ENCODE measurements at places on chromosomes 6 and 20.

GRCh38 chr20:47984437-47984836, 199.2 kb upstream of the SULF2 start:
- no peak for DNase-seq

GRCh38 chr20:48957533-48957932, 36.0 kb downstream of the ARFGEF2 start:
- DNase-seq: no peak

DNA sequence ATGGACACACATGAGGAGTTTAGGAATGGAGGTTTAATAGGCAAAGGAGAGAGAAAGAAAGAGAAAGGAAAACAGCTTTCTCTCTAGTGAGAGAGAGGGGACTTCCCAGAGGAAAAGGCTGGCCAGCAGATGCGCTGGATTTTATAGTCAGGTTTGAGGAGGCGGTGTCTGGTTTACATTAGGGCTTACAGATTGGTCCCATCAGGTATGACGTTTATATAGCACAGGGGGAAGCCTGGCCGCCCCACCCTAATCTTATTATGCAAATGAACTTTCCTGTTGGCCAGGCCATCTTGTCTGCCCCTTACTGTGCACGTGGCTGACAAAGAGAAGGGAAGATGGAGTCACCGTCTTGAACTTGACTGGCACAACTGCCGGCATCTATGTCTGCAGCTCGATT, 86.6 kb upstream of the QKI start:
- peak; percentile 63 for DNase-seq

- no peak for DNase-seq
Observed at GRCh38 chr20:64265201-64265600, 9.7 kb downstream of the PCMTD2 start.

DNA sequence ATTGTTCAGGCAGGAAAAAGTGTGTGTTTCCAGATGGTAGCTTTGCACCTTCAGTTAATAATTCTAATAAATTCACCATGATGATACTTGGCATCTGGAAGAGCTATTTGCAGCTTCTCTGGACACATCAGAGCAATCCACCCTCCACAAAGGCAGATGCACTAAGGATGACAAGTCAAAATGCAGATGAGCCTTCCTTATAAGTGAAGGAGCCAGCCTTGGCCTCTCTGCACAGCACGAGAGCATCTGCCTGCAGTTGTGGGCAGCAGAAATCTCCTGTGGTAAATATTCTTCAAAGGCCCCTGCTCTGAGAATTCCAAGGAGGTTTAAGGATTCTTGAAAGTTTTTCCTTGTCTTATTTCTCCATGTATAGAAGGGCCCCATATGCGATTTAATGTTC, 6.9 kb upstream of the POM121L2 start:
- DNase-seq: no peak

DNA sequence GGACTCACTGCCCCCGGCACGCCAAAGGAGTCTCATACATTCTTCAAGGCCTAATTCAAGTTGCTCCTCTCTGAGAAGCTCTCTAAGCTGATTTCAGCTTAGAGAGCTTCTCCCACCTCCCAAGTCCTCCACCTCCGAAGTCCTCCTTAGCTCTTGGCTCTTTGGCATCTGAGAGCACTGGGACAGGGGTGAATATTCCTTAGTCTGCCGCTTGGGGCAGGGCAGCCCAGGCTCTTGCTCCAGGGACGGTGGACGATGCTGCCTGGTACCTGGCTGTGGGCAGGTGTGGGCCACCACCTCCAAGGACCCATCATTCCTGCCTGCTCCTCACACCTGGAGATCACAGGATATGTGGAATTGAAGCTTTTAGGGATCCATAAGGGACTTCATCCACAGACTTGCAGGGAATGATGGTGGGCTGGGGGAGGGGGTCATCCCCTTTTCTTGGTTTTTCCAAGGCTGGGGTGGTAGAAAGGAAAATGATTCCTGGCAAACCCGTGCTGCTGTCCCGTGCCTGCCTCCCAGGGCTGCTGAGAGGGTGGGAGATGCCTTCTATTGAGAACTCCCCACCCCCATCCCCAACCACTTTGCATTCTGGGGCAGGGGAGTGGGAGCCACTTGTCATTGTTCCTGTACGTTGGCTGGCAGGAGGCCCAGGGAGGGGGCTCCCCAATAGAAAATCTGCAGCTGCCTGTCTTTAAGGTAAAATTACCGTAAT, 57.4 kb downstream of the ARHGAP40 start:
- DNase-seq: no peak

- DNase-seq: no peak
Observed at GRCh38 chr6:45423824-45424450, 46.2 kb upstream of the SUPT3H start.

DNA sequence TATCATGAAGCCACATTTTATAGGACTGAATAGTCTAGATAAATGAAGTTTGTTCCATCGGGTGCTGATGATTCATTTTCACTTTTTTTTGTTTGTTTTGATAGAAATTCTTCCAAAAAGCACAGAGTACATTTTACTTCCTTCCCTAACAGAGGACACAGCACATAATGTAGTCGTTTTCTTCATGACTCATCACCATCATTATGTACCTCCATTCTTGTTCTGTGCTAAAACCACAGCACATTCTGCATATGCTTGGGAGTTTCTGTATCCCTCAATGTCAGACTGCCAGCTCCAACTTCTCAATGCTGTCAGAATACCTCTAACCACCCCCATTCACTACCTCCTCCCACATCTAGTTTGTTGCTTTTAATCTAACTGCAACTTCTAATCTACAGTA, 1004.9 kb upstream of the ADGRB3 start:
- peak; percentile 93 for DNase-seq

- peak; percentile 67 for DNase-seq
Observed at GRCh38 chr6:8131265-8131897, 29.0 kb upstream of the EEF1E1 start.

DNA sequence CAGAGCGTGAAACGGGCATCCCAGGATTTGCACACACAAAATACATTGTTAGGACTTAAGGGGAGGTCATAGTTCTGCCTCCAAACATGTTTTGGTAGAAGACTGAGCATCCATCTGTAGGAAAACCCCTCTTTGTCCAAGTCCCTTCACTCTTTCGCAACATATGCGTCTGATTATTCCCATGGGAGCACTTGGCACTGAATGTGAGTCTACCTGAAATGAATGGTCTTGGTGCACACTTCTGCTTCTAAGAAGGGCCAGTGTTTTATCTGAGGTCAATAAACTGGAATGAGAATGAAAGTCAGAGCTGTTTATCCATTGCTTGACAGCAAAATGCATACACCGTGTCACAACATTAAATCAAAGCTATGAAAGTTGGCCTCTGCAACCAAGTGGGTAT, 33.0 kb downstream of the GJA10 start:
- DNase-seq: no peak

- DNase-seq: no peak
Observed at GRCh38 chr6:155309150-155309549, 5.1 kb downstream of the TFB1M start.

GRCh38 chr20:54654450-54654849, 179.1 kb downstream of the DOK5 start:
- no peak for DNase-seq

DNA sequence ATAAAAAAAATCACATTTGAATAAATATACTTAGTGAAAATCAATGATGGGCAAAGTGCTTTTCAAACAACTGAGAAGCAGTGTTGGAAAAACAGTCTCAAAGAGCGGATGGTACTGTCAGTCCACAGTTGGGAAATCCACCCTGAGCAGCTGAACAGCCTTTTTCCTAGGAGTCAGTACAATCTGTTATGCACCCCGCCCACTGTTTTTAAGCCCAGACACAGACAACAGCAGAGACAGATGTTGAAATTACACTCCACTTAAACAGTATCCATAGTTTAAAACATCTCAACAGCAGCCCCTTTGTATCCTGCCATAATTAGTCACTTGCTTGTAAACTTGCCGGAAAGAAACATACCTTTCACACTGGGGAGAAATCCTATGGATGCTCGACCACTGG, 372 bp downstream of the KIAA0408 start:
- peak; percentile 19 for DNase-seq

- DNase-seq: no peak
Observed at GRCh38 chr20:60900618-60901017, 351.4 kb upstream of the CDH4 start.

DNA sequence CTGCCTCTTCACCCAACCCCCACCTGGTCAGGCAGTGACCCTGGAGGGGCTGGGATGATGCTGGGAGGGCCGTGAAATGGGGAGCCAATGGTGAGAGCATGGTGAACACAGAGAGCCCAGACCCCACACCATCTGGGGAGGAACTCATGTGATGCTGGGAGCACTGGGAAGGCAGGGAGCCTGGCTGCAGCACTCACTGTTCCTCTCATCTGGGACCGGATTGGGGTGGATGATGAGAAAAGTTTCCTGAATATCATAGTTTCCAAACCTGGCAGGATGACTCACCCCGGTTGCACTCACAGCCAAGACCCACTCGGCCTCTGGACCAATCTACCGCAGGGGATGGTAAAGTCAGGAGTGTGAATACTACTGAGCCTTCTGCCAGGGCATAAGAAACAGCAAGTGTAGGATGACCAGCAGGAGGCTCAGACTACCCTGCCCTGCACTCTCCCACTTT, 21.8 kb downstream of the ULBP1 start:
- DNase-seq: no peak

- DNase-seq: peak; percentile 50
Observed at GRCh38 chr20:16476032-16476431, 97.2 kb downstream of the KIF16B start.

DNA sequence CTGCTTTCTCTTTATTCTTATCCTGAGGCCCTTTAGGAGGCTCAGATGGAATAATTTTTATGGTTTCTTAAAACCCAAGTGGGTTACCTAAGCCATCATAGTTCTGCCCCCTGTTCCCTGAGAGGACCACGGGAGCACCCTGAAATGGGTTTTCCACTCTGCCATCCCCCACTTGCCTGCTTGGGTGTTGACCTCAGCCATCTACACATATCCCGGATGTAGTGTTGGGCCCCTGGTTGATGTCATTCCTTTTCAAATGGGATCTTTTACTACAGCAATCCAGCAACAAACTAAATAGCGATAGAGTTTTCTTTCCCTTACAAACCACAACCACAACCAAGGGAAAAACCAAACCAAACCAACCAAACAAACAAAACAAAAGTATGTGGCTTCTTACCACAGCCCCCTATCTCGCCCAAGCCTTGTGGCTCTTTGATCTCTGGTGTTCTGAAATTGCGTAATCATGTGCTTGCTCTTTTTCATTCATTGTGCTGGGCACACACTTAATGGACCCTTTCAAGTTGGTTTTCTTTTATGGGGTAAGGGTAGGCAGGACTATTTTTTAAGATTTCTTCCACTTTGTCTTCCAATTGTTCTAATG, 154.9 kb downstream of the ESR1 start:
- no peak for DNase-seq

GRCh38 chr6:80105972-80106417, 476 bp upstream of the BCKDHB start:
- DNase-seq: no peak

DNA sequence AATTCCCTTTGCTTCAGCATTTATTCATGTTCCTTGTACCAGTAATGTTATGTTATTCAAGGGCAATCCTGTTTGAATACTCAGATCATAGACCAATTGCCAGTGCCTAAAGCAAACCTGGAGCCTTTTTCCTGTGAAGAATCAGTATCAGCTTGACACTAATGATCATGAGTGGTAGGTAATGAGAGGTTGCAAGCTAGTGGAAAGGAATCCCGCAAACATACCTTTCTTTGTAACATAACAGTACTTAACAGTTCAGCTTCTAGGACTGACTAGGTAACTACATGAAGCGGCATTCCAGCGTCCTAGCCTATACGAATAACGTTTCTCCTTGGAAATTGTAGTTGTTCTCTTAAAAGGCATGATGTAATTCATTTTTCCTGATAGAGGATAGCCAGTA, 253.7 kb downstream of the TMEM242 start:
- DNase-seq: no peak

- no peak for DNase-seq
Observed at GRCh38 chr20:3828798-3829197, 8.5 kb downstream of the AP5S1 start.

- DNase-seq: no peak
Observed at GRCh38 chr6:106800379-106800778, 171.0 kb downstream of the QRSL1 start.

DNA sequence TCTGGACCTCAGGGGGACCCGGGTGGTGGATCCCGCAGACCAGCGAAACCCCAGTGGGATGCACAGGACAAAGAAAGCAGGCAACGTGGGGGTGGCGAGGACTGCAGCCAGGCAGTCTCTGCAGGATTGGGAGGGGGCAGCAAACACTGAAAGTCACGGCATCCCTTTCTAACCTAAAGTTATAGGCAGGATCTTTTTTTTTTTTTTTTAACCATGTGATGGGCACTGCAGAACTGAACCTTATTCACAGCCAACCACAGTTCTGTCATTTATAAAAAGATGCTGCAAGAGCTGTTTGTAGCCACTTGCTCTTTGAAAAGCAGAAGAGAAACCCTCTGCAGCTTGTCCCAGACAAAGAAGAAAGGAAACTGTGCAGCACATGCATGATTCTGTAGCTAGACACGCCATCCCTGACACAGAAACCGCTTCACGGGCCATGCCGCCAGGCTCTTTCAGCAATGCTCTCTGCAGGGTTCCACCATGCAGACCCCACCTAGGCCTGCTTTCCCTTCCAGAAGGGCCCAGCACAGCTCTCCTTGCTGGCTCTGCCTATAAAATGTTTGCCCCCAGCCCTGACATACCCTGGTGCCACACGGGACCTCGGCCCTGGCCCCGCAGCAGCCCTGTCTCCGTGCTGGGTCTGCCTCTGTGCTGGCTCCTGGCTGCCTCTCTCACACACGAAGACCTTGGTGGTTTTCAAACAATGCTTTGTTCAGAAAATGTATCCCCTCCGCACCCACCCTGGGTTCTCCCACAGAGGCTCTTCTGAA, 70.8 kb downstream of the PYGB start:
- DNase-seq: no peak

GRCh38 chr20:33110147-33110825, 30.8 kb downstream of the BPIFB4 start:
- DNase-seq: no peak

DNA sequence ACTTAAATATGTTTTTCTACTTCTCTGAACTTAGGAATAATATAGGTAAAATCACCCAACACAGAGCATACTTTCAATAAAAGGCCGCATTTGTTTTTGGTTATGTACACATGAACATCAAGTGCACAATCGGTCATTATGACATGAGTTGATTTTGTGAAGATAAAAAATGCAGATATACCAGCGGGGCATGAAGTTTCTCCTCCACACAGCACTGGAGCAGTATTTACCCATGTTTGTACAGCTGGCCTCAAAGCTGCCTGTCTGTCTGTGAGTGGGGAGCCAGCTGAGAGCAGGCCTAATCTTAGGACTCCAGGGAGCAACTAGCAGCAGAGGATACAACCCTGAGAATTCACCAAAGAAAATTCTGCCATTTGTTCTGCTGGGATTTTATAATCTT, 206.5 kb downstream of the TPBG start:
- no peak for DNase-seq

DNA sequence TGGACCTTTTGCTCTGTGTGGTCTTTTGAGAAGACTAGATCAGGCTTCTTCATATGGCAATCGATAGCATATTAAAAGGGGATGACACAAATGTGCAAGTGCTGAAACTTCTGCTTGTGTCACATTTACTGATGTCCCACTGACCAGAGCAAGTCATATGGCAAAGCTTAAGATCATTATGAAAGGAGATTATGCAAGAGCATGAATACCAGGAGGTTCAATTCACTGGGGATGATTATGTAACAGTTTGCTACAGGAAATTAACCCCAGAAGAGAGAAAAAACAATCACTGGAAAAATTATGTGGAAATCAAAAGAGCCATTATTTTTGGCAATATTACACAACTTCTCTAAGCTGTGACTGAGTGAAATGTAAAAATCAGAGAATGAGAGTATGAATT, 13.7 kb upstream of the PRDM13 start:
- peak; percentile 30 for DNase-seq

GRCh38 chr6:133632206-133632605, 256.7 kb upstream of the TCF21 start:
- peak; percentile 58 for DNase-seq

All from fibroblast of skin of right quadriceps (primary cell).